Smooth muscle cell of the pulmonary artery (primary cell): ENCODE measurements at places on chromosomes 1 and 21. TPM values are rescaled to one million over a fixed set of nuclear protein-coding genes. Genes with fewer than 3 reads are reported as not detected.

The MYOC gene
- 0.13 TPM in 1 of 2 replicates, not detected in the other for total RNA-seq

The A3GALT2 gene
- total RNA-seq = not detected in 2 replicates

The CELA3B gene
- total RNA-seq = not detected in 2 replicates

The CTSK gene
- 55.6 and 58.8 TPM in 2 replicates for total RNA-seq

The KRTAP7-1 gene
- not detected in 2 replicates for total RNA-seq

The NPHS2 gene
- total RNA-seq = not detected in 2 replicates

The S100B gene
- total RNA-seq = 0.40 and 1.4 TPM in 2 replicates

The KIFAP3 gene
- 28.5 and 51.5 TPM in 2 replicates for total RNA-seq

The AADACL4 gene
- not detected in 2 replicates for total RNA-seq

The BCL2L15 gene
- 0.03 and 0.07 TPM in 2 replicates for total RNA-seq
